Osteocyte (in vitro differentiated cells): ENCODE measurements at places on chromosomes 11 and 22.
A peak's percentile ranks its signal among the peaks of the same experiment; 100 is the strongest.

DNA sequence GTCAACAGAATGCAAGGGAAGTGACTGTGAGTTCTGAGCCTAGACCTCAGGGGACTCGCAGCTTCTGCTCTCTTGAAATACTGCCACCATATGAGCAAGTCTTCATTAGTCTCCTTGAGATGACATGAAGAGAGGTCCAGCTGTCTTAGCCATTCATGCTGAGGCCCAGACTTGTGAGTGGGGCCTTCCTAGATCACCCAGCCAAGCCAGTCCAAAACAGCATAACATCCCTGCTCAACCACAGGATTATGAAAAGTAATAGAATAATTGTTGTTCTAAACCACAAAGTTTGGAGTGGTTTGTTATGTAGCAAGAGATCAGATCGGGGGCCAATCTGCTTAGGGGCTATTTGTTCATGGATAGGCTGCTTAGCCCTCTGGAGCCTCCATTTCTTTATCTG is 54.9 kb upstream of the HTATIP2 start:
- H3K4me1 ChIP-seq: no peaks in the 10 kb centered on the region
- no peak overlapping the region for H3K27ac ChIP-seq
- H3K4me3 ChIP-seq: no peak overlapping the region
- no peak for DNase-seq
- peaks cover 51% of the 10 kb centered on the region for H3K27me3 ChIP-seq

GRCh38 chr22:47089796-47090460 is 327.5 kb downstream of the TBC1D22A start:
- peaks cover 12% of the 10 kb centered on the region for H3K4me1 ChIP-seq
- peak; percentile 80 for DNase-seq
- no peak overlapping the region for H3K4me3 ChIP-seq
- H3K27ac ChIP-seq: no peak overlapping the region

- no peak overlapping the region for H3K4me3 ChIP-seq
- no peaks in the 10 kb centered on the region for H3K36me3 ChIP-seq
- no peak for DNase-seq
- H3K4me1 ChIP-seq: no peaks in the 10 kb centered on the region
- H3K27me3 ChIP-seq: peaks cover 7% of the 10 kb centered on the region
Measured at GRCh38 chr11:117456027-117456720, 128.5 kb downstream of the CEP164 start.

DNA sequence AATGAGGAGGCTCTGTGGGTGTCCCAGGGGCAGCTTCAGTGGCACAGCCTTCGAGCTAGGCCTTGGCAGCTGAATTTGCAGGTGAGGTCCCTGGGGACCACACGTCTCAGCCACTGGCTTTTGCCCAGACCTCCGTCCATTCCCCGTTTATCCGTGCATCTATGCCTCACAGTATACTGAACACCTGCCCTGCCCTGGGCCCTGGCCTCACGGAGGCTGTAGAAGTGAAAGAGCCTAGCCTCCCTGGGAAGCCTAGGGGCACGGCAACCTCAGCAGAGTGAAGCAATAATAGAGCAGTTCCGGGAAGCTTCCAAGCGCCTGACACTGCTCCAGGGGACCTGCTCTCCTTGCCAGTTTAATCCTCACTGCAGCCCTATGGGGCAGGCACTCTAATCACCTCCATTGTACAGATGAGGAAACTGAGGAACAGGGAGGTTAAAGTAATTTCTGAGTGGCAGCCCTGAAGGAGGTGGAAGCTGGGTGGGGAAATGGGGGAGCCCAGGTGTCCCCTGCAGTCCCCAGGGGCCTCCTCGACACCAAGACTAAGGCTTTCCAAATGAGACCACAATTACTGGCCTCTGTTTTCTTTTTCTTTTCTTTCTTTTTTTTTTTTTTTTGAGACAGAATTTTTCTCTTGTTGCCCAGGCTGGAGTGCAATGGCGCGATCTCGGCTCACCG is 2.7 kb upstream of the NFAM1 start:
- DNase-seq: no peak
- H3K27ac ChIP-seq: no peak overlapping the region
- peaks cover 33% of the 10 kb centered on the region for H3K27me3 ChIP-seq
- peaks cover 34% of the 10 kb centered on the region for H3K4me1 ChIP-seq
- no peak overlapping the region for H3K4me3 ChIP-seq

GRCh38 chr11:122131126-122131525 is 15.1 kb upstream of the BLID start:
- no peak overlapping the region for H3K27ac ChIP-seq
- no peak for DNase-seq
- H3K4me3 ChIP-seq: no peak overlapping the region
- no peaks in the 10 kb centered on the region for H3K36me3 ChIP-seq
- H3K27me3 ChIP-seq: no peaks in the 10 kb centered on the region

DNA sequence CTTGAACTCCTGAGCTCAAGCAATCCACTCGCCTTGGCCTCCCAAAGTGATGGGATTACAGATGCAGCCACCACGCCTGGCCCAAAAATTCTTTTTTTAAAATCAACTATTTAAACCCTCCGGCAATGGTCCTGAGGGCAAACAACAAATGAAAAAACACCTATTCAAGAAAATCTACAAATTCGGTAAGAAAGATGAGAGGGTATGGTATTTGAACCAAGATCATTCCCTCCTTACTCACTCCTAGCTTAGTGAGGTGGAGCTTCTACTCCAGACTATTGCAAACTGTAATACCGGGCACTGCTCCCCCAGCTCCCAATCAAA is 2.1 kb downstream of the NF2 start:
- no peak overlapping the region for H3K4me3 ChIP-seq
- no peak for DNase-seq
- H3K27ac ChIP-seq: no peak overlapping the region
- H3K36me3 ChIP-seq: peaks cover 5% of the 10 kb centered on the region

GRCh38 chr11:64294774-64295173 is 3.7 kb downstream of the KCNK4 start:
- no peaks in the 10 kb centered on the region for H3K36me3 ChIP-seq
- H3K27me3 ChIP-seq: peaks cover 47% of the 10 kb centered on the region
- peaks cover 28% of the 10 kb centered on the region for H3K4me1 ChIP-seq
- no peak for DNase-seq
- no peak overlapping the region for H3K4me3 ChIP-seq
